ENCODE measurements at places on chromosomes 2 and 18.

GRCh38 chr18:23542461-23542860 is 39.1 kb downstream of the RMC1 start:
- DNase-seq: no peak

- DNase-seq: no peak
These were observed 190.8 kb downstream of the RNF152 start for GRCh38 chr18:61702007-61702406.

DNA sequence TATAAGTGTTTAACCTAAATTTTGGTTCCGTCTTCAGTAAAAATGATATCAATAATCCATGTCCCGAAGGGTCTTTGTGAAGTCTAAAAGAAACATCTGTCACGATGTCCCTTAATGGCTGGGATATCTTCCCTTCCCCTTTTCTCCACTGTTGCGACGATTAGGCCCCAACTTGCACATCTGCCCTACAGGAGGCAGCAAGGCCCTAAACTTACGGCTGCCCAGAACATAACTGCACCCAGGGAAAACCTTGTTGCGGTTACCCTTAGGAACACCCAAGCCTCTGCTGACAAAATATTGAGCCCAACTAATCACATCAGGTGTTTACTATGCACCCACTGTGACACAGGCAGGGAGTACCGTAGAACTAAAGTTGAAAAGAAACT is 1.3 kb upstream of the SMAD2 start:
- DNase-seq: no peak

GRCh38 chr2:186848873-186849578 is at the start of gene ZSWIM2:
Gene ZSWIM2 (minus strand): TSS chr2:186849170. CDS start chr2:186849130, 40 bp downstream.
- DNase-seq: peak; percentile 75

- DNase-seq: peak; percentile 85
These were observed 796 bp downstream of the MYO1B start for GRCh38 chr2:191245869-191246531.
